Forelimb muscle (tissue), 1 donor: ENCODE measurements at places on chromosomes 16 and 17. TPM values are rescaled to one million over a fixed set of nuclear protein-coding genes. Genes with fewer than 3 reads are reported as not detected.
A peak's percentile ranks its signal among the peaks of the same experiment; 100 is the strongest.

DNA sequence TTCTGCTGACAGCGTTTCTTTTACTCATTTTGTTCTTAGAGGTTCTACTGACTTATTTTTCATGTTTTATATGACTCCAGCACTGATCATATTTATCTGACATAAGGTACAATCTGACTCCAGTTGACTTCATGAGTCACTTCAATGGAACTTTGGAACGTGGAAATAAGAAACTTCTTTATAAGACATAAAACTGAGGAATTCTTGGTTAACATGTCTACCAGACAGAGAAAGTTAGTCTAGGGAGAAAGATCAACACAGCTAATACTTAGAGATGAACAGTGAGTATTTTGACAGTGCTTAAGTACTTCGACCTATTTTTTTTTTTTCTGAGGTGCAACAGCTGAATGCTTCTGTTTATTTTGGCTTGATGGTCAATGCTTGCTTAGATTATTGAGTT, 679.5 kb downstream of the KCNJ2 start:
- DNase-seq: no peak

GRCh38 chr17:30153463-30153862, 36.8 kb downstream of the NSRP1 start:
- no peak for DNase-seq

- no peak for DNase-seq
These were observed 5.8 kb upstream of the ALDH3A1 start for GRCh38 chr17:19753661-19754463.

GRCh38 chr16:10678655-10679054, 16.1 kb downstream of the TEKT5 start:
- no peak for DNase-seq

DNA sequence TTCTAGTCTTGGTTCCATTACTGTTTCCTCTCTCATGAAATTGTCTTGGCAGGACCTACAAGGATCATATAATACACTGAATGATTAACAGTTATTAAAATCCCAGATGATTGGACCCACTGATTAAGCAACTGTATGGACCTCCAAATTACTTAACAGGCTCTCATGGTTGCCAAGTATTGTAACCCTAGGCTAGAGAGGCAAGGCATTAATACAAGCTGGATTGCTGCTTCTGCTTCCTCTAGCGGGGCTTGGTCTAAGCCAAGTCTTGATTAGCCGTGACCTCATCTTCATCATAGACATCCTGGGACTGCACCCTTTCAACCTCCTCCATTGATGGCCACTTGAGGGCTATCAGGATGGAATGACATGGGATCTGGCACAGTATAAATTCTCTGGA, 46.9 kb downstream of the SYCE1L start:
- DNase-seq: peak; percentile 9

The GOSR2 gene
- polyA plus RNA-seq: 29.1 TPM

The CDRT15 gene
- 1.4 TPM for polyA plus RNA-seq

GRCh38 chr17:29363716-29364115, 26.4 kb upstream of the TAOK1 start:
- DNase-seq: no peak

DNA sequence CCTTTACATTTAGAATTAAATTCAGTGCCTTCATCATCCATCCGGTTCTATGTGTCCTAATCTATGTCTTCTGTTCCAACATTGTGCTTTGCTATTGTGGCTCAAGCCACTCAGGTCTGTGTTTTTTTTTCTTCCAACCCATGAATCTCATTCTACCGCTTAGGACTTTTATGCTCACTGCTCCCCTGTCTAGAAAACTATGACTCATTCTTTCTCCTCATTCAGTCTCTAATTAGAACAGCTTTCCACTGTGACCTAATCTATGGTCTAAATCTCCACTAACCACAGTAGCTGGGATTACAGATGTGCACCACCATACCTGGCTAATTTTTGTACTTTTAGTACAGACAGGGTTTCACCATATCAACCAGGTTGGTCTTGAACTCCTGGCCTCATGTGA, 418.7 kb downstream of the KCNJ2 start:
- DNase-seq: no peak

- no peak for DNase-seq
These were observed 18.0 kb downstream of the ADCY7 start for GRCh38 chr16:50284131-50284911.

The BAHCC1 gene
- polyA plus RNA-seq: 10.8 TPM

DNA sequence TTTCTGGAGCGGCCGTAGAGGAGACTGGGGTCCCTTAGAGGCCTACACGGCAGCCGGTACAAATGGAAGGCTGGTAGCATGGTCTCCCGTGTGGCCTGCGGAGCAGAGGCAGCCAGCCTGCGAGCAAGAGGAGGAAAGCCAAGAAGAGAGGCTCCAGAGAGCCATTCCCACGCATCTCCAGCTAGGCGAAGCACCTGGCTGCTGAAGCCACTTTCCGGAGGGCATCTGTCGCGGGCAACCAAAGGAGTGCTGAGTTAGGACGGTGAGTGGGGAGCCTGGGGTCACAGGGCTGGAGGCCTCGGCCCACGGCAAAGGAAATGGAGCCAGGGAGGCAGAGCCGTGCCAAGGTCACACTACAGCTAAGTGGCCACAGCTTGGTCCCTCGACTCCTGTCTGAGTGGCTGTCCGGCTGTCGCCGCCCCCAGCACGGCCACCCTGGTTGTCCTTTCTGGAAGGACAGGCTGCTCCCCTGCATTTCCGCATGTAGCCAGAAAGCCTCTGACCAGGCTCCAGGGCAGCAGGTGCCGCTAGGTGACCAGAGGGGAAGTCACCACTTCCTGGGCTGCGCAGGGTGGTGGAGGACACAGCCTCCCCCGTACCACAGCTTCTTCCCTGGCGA, 33.7 kb downstream of the ENGASE start:
- DNase-seq: no peak

- no peak for DNase-seq
These were observed 139.0 kb upstream of the ZFHX3 start for GRCh38 chr16:73186752-73187601.

DNA sequence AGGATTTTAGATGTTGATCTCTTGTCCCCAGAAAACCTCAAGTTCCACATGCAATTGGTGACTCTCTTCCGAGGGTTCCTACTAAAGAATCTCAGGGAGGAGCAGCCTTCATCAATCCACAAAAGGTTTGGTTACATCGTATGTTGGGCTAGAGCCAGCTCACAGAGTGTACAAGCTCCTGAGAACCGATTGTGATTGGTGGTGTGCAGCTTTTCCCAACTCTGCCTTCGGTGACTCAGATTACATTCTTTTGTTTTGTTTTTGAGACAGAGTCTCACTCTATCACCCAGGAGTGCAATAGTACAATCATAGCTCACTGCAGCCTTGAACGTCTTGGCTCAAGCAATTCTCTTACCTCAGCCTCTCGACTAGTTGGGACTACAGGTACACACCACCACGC, 172.4 kb downstream of the PMP22 start:
- no peak for DNase-seq

DNA sequence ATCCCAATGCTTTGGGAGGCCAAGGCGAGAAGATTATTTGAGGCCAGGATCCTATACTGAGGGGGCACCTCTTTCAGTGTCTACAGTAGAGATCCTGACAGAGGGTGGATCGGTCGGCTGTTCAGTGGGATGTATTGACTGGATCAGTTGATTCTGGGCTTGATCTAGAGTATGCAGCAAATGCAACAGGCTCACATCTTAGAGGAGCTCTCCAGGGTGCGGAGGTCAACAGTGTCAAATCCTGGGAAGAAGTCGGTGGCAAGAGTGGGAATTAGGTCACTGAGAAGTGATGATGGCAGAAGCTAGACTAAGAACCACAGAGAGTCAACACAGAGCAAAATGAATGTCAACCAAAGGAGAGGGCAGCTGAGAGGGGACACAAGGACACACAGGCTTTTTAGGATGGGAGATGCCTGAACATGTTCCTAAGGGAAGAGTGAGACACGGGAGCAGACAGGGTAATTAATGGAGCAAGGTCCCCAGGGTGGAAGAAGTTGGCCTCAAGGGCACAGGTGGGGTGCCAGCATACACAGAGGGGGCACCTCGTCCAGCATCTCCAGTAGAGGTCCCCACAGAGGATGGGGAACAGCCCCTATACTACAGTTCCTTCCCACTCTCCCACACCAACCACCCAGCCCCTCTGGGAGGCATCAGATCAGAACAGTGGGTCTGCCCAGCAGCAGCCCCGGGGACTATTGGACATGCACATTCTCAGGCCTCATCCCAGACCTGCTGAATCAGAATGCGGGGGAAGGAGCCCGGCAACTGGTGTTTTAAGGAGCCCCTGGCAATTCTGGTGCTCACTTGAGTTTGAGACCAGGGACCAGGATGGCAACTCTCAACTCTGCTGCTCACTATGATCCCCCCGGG, 10.0 kb upstream of the CYTH1 start:
- no peak for DNase-seq

- DNase-seq: no peak
These were observed 20.2 kb downstream of the ZNF778 start for GRCh38 chr16:89237733-89238132.

DNA sequence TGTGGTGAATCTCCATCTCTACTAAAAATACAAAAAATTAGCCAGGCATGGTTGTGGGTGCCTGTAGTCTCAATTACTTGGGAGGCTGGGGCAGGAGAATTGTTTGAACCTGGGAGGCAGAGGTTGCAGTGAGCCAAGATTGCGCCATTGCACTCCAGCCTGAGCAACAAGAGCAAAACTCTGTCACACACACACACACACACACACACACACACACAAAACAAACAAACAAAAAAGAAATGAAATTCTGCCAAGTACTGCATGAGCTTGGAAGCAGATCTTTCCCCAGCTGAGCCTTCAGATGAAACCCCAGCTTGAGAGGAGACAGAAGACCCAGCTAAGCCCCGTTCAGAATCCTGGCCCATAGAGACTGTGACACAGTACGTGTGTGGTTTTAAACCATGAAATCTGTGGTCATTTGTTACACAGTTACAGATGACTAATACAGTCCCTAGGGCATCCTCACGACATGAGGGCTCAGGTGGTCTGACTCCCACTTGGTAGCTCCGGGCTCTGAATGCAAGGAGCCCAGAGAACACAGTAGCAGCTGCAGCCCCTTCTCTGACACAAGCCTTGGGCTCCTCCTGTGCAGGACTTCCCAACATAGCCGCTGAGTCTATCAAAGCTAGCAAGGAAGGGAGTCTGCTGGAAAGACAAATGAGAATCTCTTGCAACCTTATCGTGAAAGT, 132.8 kb downstream of the SEC14L1 start:
- DNase-seq: no peak

- no peak for DNase-seq
These were observed 40.6 kb upstream of the CDH8 start for GRCh38 chr16:62076886-62077285.

The TMEM98 gene
- polyA plus RNA-seq: 34.2 TPM

GRCh38 chr16:79407461-79408135, 192.9 kb downstream of the MAF start:
- DNase-seq: no peak

DNA sequence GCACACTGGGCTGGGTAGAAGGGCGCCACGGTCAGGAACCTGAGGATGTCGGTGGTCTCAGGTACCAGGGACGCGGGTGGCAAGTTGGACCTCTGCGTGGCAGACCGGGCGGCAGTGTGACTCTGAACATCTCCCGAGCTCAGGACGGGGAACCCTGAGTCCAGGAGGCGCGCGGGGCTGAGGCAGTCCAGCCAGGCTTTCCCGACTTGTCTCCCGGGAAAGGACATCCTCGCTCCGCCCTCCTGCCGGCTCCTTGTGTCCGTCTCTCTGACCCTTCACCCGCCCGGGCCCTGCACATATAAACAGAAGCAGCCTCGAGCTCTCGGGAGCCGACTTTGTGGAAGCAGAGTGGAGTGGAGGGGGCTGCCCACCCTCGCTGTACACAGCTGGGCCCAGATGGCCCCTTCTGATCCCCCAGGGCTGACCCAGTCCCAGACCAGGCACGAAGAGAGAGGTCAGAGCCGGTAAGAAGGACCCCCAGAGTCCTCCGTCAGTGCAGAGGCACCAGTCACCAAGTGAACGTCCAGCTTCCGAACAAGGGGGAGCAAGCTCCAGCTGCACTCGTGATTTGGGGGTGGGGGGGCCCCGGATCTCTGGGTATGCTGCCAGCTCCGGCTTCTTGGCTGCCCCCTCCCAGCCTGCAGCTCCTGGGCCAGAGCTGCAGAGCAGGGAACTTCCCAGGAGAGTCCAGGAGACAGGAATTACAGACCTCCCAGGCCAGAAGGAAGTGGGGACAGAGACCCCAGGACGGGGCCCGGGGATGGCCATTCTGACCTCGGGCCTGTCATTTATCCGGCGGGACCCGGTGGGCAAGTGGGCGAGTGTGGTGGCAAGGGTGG, 8.5 kb upstream of the P2RX1 start:
- DNase-seq: no peak

The PDILT gene
- not detected for polyA plus RNA-seq

The HAS3 gene
- 2.2 TPM for polyA plus RNA-seq

The TOM1L1 gene
- polyA plus RNA-seq: 5.7 TPM

GRCh38 chr16:77777745-77778144, 10.6 kb upstream of the VAT1L start:
- no peak for DNase-seq

- no peak for DNase-seq
These were observed 13.2 kb downstream of the NGFR start for GRCh38 chr17:49508061-49508865.

DNA sequence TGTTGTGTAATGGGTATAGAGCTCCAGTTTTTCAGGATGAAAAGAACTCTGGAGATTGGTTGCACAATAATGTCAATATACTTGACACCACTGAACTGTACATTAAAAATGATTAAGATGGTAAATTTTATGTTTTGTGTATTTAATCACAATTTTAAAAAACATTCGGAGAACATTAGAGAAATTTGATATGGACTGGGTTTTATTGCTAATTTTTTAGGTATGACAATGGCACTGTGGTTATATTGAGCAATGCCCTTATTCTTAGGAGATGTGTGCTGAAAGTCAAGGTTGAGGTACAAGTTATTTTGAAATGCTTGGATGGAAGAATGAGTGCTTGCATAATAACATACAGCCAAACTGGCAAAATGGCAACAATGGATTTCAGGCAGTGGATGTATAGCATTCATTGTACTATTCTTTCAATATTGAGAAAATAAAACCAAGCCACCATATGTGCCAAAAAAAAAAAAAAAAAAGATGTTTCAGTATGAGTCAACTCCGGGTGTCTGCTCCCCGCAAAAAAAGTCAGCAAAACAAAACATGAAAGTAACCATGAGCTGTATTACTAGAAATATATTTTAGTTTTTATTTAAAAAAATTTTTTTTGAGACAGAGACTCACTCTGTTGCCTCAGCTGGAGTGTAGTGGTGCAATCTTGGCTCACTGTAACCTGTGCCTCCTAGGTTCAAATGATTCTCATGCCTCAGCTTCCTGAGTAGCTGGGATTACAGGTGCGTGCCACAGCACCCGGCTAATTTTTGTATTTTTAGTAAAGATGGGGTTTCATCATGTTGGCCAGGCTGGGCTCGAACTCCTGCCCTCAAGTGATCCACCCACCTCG, 19.8 kb downstream of the HOXB1 start:
- no peak for DNase-seq

The MT1H gene
- polyA plus RNA-seq: not detected

The HOXB1 gene
- not detected for polyA plus RNA-seq

GRCh38 chr16:17324451-17324850, 146.3 kb downstream of the XYLT1 start:
- DNase-seq: no peak

The DLX4 gene
- polyA plus RNA-seq: 0.20 TPM

- DNase-seq: no peak
These were observed 294.5 kb downstream of the SNX29 start for GRCh38 chr16:12271006-12271405.

The BCO1 gene
- polyA plus RNA-seq: 0.05 TPM

GRCh38 chr16:49858200-49859124, 2.5 kb upstream of the ZNF423 start:
- DNase-seq: no peak
